Stimulated activated CD4-positive, alpha-beta T cell treated with anti-CD3 and anti-CD28 coated beads, Interleukin-12 subunit alpha, Interleukin-12 subunit beta, amount 100 ng/mL, for 24 hours (primary cell): ENCODE measurements at places on chromosomes 7 and 10.

DNA sequence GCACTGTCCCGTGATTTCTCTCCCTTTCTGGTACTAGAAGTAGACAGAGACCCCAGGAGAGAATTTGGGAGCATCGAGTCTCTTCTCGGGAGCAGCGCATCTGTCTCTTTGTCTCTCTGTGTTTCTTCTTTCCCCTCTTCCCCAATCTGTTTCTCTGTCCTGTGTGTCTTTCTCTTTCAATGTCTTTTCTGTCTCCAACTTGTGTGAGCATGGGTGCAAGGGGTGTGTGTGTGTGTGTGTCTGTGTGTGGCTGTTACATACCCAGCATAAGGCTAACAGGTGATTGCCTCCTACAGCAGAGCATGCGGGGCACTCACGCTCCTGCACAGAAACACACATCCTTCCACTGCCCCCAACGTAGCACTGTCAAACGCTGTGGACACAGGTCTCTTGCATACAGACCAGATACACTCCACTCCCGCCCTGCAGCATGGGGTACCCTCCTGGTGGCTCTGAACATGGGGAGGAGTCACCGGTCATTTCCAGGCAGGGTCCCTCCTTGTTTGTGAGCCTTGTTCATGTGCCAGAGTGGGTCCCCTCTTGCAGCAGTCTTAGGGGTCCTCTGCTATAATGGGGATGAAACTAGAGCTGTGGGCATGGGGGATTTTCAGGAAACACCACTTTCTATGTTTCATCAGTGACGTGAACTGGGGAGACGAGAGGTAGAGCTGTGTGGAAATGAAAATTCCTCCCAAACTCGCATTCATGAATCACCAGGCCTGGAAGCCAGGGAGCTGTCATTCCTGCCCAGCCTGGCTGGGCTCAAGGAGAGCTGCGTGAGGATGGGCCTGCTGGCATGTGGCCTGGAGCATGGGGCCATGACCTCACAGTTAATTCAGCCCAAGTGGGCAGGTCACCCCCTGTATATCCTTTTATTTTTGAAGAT, 980 bp downstream of the ADAMTS14 start:
- DNase-seq: no peak

DNA sequence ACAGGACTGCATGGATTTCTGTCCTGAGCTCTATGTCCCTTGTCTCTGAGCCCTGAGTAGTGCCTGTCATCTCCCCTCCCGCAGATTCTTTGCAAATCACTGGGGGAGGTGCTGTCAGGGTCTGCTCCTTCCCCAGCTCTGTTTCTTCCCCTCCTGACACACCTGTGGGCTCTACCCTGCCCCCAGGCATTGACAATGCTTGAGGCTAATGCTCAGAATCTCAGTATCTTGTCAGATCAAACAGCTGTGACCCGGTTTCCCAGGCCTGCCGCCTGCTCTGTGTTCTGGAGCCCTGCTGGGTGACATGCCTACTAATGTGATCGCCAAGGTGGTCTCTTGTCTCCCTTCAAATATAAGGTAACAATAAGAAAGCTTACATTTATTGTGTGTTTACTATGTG, 209.0 kb downstream of the POU6F2 start:
- DNase-seq: no peak

- no peak for DNase-seq
Measured at GRCh38 chr7:137870078-137870477, 23.3 kb upstream of the DGKI start.

DNA sequence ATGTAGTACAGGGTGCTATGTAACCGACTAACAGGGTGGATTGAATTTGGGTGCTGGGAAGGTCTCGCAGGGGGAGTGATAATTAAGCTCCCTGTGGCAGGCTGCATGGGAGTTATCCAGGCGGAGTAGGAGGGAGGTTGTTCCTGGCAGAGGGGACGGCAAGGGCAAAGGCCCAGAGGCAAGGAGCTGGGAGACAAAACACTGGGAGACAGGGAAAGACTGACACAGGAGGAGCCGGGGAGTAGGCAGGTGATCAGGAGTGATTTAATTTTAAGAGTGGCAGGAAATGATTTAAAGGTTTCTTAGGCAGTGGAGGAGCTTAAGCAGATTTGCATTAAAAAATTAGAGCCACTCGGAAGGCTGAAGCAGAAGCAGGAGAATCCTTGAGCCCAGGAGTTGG, 40.7 kb upstream of the LEP start:
- DNase-seq: no peak

GRCh38 chr7:135208102-135208793, 3.1 kb downstream of the WDR91 start:
- no peak for DNase-seq

- no peak for DNase-seq
Measured at GRCh38 chr7:158414002-158414401, 173.6 kb downstream of the PTPRN2 start.

DNA sequence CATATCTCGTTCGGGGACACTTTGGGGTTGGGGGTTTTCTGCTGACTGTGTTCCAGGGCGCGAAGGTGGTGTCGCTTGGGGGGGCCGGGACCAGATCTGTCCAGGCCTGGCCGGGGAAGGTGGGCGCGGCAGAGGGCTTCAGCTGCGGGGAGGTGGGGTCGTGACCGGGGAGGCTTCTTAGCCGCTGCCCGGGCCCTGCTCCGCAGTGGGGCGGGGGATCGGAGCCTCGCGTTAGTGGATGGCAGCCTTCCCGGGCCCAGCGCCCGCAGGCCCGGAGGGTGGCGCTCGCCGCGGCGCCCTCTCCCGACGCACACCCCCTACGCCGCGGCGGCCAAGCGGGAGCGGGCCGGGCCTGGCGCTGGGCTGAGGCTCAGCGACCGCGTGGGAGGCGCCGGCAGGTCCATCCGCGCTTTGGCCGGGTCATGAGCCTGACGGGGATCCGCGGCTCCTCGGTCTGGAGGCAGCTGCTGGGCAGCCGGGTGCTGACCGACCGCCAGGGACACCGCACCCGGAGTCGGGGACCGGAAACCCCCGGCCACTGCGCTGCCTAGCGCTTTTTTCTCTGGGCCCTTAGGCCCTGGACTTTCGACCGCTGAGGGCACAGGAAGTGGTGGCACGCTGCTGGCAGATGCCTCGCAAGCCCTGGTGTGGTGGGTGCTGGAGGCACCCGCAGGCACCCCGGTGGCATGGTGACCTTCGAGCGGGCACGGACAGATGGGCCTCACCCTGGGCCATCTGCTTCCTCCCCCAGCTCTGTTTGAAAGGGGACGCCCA, 1.2 kb downstream of the AGAP3 start:
- no peak for DNase-seq

DNA sequence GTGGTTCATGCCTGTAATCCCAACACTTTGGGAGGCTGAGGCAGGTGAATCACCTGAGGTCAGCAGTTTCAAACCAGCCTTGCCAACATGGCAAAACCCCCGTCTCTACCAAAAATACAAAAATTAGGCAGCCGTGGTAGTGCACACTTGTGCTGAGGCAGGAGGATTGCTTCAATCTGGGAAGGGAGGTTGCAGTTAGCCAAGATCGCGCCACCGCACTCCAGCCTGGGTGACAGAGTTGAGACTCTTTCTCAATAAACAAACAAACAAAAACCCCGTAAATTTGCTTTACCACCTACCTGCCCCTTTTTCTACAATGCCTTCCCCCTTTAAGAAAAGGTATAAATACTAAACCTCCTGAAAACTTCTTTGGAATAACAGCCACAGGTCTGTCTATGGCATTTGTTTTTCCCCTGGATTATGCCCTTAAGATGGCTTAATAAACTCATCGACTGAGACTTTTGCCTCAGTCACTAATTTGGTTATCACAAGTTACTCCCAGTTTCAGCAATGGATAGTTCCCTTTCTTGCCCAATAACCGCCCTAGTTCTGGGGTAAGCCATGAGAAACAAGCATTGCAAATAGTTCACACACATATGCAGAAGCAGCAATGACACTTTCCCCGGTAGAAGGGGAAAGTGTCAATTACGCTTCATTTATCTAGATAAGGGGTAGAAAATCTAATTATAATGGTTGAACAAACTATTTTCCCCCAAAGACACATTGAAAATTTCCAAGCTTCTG, 52.8 kb upstream of the SVIL start:
- DNase-seq: no peak

GRCh38 chr7:148967032-148967372, 61.3 kb downstream of the PDIA4 start:
- no peak for DNase-seq

- no peak for DNase-seq
Measured at GRCh38 chr7:94301024-94301586, 93.6 kb upstream of the COL1A2 start.

- no peak for DNase-seq
Measured at GRCh38 chr7:77797734-77798393, 370 bp downstream of the TMEM60 start.

GRCh38 chr10:36469585-36469984, 655.8 kb upstream of the ANKRD30A start:
- no peak for DNase-seq
